ENCODE measurements at places on chromosomes 4 and X.

DNA sequence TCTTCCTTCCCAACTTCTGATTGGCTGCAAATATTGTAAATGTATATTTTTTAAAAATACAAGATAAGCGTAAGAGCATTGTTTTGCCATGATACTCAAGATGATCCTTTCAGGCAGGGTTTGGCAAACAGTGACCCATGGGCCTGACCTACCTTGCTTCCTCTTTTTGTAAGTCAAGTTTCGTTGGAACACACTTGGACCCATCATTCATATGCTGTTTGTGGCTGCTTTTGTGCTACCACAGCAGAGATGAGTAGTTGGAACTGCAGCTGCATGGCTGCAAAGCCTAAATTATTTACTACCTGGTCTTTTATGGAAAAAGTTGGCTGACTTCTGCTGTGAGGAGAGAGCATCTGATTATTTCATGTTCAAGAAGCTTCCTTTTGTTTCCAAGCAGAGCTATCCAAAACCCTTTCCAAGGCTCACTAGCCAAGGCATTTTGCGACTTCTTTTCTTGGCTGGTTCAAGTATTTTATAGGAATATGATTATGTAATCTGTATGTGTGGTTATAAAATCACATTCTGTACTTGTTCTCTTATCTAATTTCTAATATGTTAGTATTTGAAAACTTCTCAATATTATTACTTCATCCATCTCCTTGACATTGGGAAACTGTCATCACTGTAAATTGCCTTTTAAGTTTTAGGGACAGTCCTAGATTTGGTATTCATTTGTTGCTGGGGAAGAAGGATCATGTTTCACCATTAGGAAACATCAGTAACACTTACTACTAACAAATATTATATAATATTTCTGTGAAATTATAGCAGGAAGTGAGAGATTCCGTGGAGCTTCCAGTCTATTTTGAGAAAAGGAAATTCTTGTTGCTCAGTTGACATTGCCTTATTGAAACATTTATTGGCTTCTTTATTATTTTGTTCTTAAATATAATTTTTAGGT is 109.2 kb downstream of the ARHGAP10 start:
- DNase-seq = no peak

DNA sequence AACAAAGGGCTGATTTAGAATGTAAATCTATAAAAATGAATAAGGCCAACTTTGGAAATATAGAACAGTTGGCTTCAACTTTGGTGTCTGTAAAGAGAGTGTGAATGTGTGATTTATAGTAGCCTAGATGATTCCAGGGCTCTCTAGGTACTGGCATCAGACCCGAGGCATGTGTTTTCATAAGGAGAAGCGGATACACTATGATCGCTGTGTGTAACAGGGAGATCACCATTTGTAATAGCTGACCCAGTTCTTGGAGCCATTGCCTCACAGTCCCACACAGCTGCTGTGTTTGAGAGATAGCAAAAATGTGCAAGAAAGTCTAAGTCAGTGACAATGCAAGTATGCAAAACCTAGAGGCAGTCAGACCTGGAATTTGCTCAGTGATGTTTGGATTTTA is 135.1 kb downstream of the REPS2 start:
- no peak for DNase-seq

GRCh38 chr4:154999950-155000578 is 208.4 kb upstream of the NPY2R start:
- DNase-seq = no peak

DNA sequence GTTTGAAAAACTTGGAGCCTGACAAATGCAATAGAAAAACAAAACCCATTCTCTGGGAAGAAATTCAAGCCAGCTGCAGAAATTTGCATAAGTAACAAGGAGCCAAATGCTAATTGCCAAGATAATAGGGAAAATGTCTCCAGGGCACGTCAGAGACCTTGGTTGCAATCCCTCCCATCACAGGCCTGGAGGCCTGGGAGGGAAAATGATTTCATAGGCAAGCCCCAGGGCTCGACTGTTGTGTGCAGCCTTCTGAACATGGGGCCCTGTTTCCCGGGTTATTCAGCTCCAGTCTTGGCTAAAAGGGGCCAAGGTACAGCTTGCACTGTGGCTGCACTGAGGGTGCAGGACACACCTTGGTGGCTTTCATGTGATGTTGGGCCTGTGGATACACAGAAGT is 760.4 kb upstream of the PABPC4L start:
- DNase-seq = no peak

- DNase-seq = no peak
Observed at GRCh38 chrX:43805579-43805978, 76.7 kb downstream of the MAOB start.

DNA sequence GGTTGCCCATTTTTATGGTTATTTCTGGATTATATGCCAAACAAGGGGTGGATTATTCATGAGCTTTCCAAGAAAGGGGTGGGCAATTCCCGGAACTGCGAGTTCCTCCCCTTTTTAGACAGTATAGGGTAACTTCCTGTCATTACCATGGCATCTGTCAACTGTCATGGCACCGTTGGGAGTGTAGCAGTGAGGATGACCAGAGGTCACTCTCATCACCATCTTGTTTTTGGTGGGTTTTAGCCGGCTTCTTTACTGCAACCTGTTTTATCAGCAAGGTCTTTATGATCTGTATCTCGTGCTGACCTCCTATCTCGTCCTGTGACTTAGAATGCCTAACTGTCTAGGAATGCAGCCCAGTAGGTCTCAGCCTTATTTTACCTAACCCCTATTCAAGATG is 57.6 kb downstream of the SH3KBP1 start:
- DNase-seq = no peak

DNA sequence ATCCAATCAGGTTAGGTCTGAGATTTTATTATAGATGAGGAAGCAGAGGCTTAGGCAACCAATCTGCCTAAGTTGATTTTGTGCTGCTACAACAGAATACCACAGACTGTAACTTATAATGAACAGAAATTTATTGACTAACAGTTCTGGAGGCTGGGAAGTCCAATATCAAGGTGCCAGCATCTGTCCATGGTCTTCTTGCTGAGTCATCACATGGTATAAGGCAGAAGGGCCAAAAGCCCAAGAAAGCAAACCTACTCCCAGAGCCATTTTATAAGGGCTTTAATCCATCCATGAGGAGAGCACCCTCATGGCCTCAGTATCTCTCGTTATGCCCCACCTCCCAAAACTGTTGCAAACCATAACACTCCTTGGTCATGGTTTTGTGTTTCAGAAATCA is 55.8 kb downstream of the GPAT3 start:
- DNase-seq = no peak

DNA sequence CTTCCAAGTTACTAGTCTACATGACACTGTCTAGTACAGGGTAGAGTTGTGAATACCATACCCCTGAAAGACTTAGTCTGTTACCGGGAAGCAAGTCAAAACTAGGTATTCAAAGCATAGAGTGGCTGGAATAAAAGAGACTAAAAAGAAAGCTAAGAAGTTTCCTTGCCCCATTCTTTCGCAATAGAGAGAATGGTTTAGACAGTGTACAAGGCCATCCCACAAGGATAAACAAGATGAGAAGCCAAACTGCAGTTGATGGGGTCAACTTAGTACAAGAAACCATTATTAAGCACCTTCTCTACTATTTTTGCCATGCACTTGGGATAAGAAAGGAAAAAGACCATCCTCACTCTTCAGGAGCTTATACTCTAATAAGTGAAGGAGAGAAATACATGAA is 30.3 kb downstream of the AMMECR1 start:
- no peak for DNase-seq

Data from cortex of kidney (tissue), 1 donor.